ENCODE measurements at places on chromosomes 6 and 20. TPM values are rescaled to one million over a fixed set of nuclear protein-coding genes. Genes with fewer than 3 reads are reported as not detected.

The GPX5 gene
- polyA plus RNA-seq: not detected

The ASIP gene
- polyA plus RNA-seq: 117 TPM

The PNPLA1 gene
- polyA plus RNA-seq: 0.06 TPM

The NR2E1 gene
- polyA plus RNA-seq: not detected

DNA sequence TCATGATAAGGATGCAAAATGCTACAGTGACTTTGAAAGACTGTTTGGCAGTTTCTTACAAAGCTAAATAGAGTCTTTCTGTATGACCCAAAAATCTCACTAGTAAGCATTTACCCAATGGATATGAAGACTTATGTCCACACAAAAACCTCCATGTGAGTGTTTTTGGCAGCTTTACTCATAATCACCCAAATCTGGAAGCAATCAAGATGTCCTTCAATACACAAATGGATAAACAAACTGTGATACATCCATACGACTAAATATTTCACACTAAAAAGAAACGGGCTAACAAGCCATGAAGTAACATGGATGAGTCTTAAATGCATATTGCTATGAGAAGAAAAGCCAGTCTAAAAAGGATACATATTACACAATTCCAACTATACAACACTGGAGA, 117.2 kb downstream of the PDE10A start:
- no peak for DNase-seq

All from heart left ventricle (tissue), 16 donors.